Activated naive CD8-positive, alpha-beta T cell treated with anti-CD3 and anti-CD28 coated beads, Interleukin-2, amount 50 U/mL, for 24 hours (primary cell): ENCODE measurements at places on chromosomes 3 and 15.

DNA sequence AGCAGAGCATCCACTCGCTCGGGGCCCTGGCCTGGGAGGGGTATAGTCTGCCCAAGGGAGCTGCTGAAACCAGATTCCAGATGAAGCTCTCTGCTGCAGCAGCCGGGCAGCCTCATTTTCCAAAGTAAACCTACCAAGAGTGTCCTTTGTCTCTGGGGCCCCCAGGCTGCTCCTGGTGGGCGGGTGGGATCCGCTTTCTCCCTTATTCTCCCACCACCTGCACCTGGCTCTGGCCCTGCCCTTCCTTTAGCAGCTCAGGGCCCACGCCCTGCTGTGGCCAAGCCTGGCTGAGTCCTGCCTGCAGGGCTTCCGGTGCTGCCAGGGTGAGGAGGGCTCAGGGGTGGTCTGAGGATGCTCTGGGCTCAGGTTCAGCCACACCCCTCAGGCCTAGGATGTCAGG, 13.0 kb downstream of the SCN5A start:
- H3K36me3 ChIP-seq: no peaks in the 10 kb centered on the region
- DNase-seq: no peak
- H3K4me1 ChIP-seq: no peaks in the 10 kb centered on the region
- H3K27ac ChIP-seq: no peak overlapping the region
- no peak overlapping the region for H3K4me3 ChIP-seq
- peaks cover 5% of the 10 kb centered on the region for H3K27me3 ChIP-seq

DNA sequence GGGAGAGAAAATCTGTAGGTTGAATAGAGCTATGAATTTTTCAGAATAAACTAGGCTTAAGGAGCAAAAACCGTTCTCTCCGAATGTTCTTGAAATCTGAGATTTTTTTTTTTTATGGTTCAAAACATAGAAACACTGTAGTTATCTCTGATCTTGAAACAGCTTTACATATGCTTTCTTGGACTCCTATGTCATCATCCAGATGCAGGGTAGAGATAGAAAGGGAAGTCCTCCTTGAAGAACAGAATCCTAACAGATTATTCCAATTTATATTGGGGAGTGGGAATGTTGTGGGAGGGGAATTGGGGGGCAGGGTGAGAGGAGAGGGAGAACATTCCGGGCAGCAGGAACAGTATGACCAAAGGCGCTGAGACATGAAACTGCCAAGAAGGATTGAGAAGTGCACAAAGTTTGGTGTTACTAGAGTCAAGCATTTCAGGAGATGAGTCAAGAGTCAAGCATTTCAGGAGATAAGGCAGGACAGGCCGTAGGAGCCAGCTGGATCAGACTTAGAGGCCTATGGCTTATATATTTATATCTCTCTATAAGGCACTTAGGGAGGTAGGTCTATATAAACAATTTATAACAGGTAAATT, 21.9 kb upstream of the ST3GAL6 start:
- no peaks in the 10 kb centered on the region for H3K36me3 ChIP-seq
- no peak for DNase-seq
- no peaks in the 10 kb centered on the region for H3K4me1 ChIP-seq
- peaks cover 14% of the 10 kb centered on the region for H3K27me3 ChIP-seq
- H3K27ac ChIP-seq: no peak overlapping the region

DNA sequence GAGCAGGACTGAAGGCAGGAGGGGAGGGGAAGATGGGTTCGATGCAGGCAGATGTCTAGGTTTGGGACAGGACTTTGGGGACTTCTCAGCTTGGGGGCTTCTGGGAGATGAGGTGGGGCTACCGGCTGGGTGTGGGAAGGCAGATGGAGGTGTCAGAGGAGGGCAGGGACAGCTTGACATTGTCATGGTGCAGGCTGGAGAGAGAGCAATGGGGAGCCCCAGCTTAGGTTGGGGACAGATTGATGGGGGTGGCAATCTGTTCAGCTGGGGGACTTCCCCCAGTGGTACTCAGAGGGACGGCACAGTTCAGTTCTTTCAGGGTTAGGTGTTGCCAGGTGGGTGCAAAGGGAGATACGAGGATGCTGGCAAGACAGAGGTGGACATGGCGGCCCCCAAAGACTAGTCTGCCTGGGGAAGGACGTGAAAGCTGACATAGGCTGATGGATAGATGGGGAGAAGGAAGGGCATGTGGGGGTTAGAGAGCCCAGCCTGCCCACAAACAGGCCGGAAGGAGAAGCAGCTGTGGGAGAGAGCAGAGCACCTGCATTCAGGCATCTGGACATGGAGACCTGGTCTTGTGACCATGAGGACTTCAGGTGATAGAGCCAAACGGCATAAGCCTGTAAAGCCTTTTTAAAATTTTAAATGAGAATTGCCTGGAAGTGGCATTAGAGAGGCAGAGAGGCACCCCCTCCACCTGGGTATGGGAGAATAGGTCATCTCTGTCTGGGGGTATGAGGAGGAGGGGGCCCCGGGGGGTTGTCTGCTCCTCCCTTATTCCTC, 21.1 kb downstream of the ACAA1 start:
- no peak overlapping the region for H3K4me3 ChIP-seq
- no peak overlapping the region for H3K27ac ChIP-seq
- DNase-seq: no peak

DNA sequence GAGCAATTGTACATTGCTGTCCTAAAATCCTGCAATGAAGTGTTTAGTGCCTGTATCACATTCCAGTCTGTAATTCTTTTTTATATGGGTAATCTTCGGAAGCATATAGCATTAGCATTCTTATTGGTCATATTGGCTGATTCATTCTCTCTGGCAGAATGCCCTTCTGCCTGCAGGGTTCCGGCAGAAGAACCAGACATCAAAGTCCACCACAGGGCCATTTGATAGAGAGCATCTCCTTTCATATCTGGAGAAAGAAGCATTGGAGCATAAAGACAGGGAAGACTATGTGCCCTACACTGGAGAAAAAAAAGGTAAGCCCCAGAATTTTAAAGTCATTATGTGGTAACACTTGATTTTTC, 39.6 kb downstream of the TMOD3 start:
- DNase-seq: no peak
- H3K36me3 ChIP-seq: peaks cover 48% of the 10 kb centered on the region
- H3K4me1 ChIP-seq: peaks cover 12% of the 10 kb centered on the region
- H3K27ac ChIP-seq: no peak overlapping the region

DNA sequence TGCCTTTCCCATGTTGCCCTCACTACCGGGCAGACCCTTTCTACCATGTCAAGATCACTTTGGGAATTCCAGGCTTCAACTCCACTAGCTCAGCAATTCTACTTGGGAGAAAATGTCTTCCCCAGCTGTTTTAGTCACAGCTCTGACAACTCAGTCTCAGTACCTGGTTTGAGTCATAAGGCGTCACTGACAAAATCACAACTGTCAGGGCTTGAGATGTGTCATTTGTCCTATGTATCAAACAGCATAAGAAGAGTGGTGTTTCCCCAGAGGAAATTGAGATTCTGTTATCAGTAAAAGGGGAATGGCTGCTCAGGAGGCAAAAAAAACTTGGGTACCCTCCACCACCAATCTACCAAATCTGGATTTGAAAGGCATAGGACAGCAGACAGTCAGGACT, 594.9 kb upstream of the SUCLG2 start:
- H3K36me3 ChIP-seq: no peaks in the 10 kb centered on the region
- H3K27ac ChIP-seq: no peak overlapping the region
- H3K4me3 ChIP-seq: no peak overlapping the region

DNA sequence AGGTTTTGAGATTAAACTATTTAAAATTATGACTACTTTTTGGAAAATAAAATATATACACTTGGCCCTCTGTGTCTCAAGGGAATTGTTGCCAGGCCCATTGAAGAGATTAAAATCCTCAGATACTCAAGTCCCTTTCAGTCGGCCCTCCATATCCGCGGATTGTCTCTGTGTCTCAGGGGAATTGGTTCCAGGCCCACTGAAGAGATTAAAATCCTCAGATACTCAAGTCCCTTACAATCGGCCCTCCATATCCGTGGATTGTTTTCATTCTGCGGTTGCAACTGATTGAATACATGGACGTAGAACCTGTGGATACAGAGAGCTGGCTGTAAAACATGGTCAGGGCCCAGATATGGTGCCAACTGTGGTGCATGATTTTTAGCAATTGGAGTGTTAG, 15.7 kb upstream of the LRCH3 start:
- peaks cover 25% of the 10 kb centered on the region for H3K36me3 ChIP-seq
- H3K27me3 ChIP-seq: no peaks in the 10 kb centered on the region
- H3K4me1 ChIP-seq: no peaks in the 10 kb centered on the region
- no peak overlapping the region for H3K4me3 ChIP-seq

- H3K36me3 ChIP-seq: peaks cover 55% of the 10 kb centered on the region
- H3K4me3 ChIP-seq: peak overlapping the region; percentile 97
- peak overlapping the region; percentile 93 for H3K27ac ChIP-seq
- H3K27me3 ChIP-seq: no peaks in the 10 kb centered on the region
Measured at GRCh38 chr3:129277829-129278271, 820 bp upstream of the HMCES start.

GRCh38 chr15:85941186-85941855, 138.3 kb upstream of the AGBL1 start:
- DNase-seq: no peak
- H3K4me3 ChIP-seq: no peak overlapping the region
- H3K36me3 ChIP-seq: no peaks in the 10 kb centered on the region
- H3K27me3 ChIP-seq: no peaks in the 10 kb centered on the region
- H3K4me1 ChIP-seq: no peaks in the 10 kb centered on the region

GRCh38 chr3:31132132-31132769, 237.8 kb upstream of the GADL1 start:
- no peaks in the 10 kb centered on the region for H3K4me1 ChIP-seq
- no peak overlapping the region for H3K27ac ChIP-seq
- no peak for DNase-seq
- no peak overlapping the region for H3K4me3 ChIP-seq
- no peaks in the 10 kb centered on the region for H3K36me3 ChIP-seq

GRCh38 chr15:73812806-73813465, 59.8 kb upstream of the INSYN1 start:
- no peak overlapping the region for H3K4me3 ChIP-seq
- H3K4me1 ChIP-seq: no peaks in the 10 kb centered on the region
- no peak for DNase-seq
- no peaks in the 10 kb centered on the region for H3K36me3 ChIP-seq

DNA sequence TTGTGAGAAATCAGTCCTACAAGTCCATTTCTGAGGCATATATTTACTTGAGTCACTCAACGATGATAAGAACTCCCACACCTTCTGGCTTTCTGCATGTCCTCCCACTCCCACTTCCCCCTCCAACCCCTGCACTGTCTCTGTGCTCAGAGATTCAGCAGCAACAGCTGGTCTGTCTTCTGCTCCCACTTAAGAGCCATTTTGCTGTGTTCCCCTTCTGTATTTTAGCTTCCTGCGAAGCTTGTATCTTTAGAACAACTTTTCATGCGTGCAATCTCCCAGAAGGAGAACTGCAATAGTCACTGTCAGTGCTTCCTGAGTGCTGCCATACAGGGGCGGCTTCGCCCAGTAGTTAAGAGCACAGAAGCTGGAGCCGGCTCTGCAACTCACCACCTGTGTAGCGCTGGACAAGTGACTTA, 90.0 kb upstream of the SPATA12 start:
- no peaks in the 10 kb centered on the region for H3K36me3 ChIP-seq
- no peak overlapping the region for H3K4me3 ChIP-seq
- DNase-seq: no peak
- H3K27me3 ChIP-seq: no peaks in the 10 kb centered on the region
- peaks cover 10% of the 10 kb centered on the region for H3K4me1 ChIP-seq

DNA sequence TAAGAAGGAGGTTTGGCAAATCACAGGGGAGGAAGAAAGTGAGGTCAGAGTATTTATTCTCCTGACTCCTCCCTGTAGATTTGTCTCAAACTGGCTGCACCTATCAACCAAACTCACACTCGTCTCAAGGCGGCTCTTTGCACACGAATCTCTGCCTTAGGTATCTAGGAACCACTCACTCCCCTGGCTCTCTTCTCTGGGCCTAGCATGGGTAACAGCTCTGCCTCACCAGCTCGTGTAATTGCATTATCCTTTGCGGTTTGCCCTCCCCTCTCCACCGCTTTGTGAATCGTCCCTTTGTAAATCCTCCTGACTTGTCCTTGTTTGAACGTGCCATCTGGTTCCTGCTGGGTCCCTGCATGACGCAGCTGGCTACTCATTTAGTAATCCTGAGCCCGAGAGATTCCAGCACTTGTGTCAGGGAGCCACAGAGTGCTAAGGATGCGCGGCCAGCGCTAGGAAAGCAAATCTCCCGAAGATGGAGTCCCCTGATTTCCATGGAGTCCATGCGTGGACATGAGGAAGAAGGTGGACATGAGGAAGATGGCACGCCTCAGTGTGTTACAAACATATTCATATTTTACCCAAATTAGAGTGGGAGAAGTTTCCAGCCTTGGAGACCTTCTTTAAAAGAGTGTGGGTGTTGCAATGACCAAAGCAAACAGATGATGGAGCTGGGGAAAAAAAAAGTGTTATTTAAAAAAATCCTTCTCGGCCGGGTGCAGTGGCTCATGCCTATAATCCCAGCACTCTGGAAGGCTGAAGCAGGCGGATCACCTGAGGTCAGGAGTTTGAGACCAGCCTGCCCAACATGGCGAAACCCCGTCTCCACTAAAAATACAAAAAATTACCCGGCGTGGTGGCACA, 26.7 kb downstream of the NRROS start:
- DNase-seq: no peak
- H3K36me3 ChIP-seq: no peaks in the 10 kb centered on the region
- no peaks in the 10 kb centered on the region for H3K27me3 ChIP-seq
- H3K4me3 ChIP-seq: no peak overlapping the region

- DNase-seq: no peak
- no peak overlapping the region for H3K4me3 ChIP-seq
- H3K36me3 ChIP-seq: no peaks in the 10 kb centered on the region
- H3K27ac ChIP-seq: no peak overlapping the region
- peaks cover 7% of the 10 kb centered on the region for H3K27me3 ChIP-seq
Measured at GRCh38 chr3:139187648-139188047, 143.0 kb upstream of the PRR23C start.

DNA sequence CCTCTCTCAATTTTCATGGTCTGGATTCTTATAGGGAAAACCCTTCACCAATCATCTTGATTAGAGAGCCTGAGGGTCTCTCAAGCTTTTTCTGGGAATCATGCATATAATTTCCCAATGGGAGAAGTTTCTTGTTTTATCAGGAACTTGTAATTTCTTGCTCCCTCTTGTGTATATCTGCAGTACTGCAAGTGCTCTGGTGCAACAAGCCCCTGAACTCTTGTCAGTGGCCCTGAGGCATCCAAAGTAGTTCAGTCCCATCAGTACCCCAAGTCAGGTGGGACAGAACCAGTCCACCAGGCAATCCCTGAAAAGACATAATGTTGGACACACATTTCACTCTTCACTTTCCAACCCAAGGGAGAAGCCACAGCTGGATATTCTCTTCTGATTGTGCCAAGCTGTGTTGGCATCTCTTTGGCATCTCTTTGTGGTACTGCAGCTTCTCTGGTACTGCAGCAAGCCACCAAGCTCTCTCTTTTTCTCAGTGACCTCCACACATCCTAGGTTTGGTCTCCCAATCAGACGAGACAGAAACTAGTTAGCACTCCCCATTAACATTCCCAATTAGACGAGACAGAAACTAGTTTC, 214.5 kb downstream of the ZIC4 start:
- no peak for DNase-seq
- no peak overlapping the region for H3K4me3 ChIP-seq
- H3K27ac ChIP-seq: no peak overlapping the region
- H3K27me3 ChIP-seq: no peaks in the 10 kb centered on the region
